ENCODE measurements at places on chromosomes 7 and 10. TPM values are rescaled to one million over a fixed set of nuclear protein-coding genes. Genes with fewer than 3 reads are reported as not detected.

DNA sequence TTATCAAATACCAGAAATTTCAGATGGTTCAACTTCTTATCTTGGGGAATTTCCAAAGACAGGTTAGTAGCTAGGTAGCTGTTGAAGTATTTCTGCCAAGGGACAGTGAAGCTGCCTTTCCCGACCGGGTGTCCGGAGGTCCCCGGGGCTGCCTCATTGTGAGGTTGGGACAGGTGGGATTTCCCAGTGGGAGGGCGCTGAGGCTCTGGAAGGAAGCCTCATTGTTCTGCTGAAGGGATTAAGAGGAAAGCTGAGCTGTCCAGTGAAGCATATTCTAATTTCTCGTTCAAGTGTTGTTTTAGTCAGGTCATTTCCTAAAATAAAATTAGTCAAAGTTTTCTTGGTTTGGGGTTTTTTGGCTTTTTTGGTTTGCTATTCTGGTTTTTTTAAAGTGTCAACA is 244.2 kb downstream of the MGMT start:
- H3K4me3 ChIP-seq = no peak overlapping the region
- no peaks in the 10 kb centered on the region for H3K36me3 ChIP-seq
- no peaks in the 10 kb centered on the region for H3K4me1 ChIP-seq
- no peaks in the 10 kb centered on the region for H3K27me3 ChIP-seq
- DNase-seq = no peak

GRCh38 chr7:150955519-150956394 is 22.4 kb downstream of the KCNH2 start:
- no peak for DNase-seq
- H3K36me3 ChIP-seq = no peaks in the 10 kb centered on the region
- H3K4me3 ChIP-seq = no peak overlapping the region
- peaks cover 9% of the 10 kb centered on the region for H3K4me1 ChIP-seq

DNA sequence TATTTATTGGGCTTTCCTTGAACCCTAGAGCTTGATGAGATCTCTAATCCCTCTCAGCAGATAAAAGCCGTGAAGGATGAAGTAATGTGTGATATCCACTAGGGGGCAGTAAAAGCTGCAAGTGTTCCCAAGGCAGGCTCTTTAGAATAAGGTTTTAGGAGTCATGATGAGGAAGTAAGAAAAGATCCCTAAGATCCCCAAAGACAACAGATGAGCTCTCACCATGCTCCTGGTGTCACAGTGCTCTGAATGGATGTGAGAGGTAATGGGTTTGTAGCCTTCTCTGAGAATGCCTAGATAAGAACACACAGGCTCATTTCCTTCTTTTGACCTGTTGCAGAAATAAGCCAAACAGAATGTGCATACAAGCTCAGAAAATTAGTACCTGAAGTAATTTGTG is 70.4 kb upstream of the ITPRID1 start:
- H3K27ac ChIP-seq = no peak overlapping the region
- H3K4me3 ChIP-seq = no peak overlapping the region
- no peaks in the 10 kb centered on the region for H3K4me1 ChIP-seq
- DNase-seq = no peak

DNA sequence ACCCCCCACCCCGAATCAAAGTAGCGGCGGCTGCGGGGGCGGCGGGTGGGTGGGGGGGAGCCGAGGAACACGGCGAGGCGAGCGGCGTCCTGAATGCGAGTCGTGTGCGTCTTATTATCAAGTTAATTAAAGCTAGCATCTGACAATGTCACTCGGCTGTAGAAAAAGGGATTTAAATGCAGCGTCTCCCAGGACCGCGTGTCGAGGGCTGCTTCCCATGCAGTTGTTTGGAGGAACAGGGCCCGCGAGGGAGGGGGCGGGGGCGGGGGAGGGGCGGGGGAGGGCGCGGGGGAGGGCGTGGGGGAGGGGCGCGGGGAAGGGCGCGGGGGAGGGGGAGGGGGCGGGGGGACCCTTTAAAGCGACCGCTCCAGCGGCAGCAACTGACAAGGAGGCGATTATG is 2.7 kb upstream of the UNCX start:
- no peaks in the 10 kb centered on the region for H3K36me3 ChIP-seq
- H3K27me3 ChIP-seq = peaks cover 64% of the 10 kb centered on the region
- H3K27ac ChIP-seq = no peak overlapping the region
- no peak for DNase-seq

- no peak overlapping the region for H3K4me3 ChIP-seq
- no peak for DNase-seq
- H3K27ac ChIP-seq = no peak overlapping the region
- H3K27me3 ChIP-seq = no peaks in the 10 kb centered on the region
Observed at GRCh38 chr7:113797420-113798010, 121.3 kb downstream of the PPP1R3A start.

Gene GPR37
- total RNA-seq = not detected

DNA sequence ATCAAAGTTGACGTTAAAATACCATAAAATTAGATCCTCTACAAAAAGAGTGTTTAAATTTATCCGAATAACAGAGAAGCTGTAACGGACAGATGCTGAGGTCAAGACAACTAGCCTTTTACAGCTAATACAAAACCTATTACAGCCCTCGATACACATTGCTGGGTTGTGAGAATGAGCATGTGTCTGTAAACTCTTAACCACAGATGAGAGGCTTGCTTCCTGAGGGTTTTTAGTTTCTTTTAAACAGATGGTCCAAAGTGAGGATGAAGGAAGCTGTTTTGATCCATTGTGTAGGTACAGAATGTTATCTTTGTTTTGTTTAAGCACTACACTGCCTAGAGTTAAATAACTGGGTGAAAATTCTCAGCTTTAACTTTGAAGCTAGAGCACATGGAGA is 578.2 kb downstream of the PARD3 start:
- no peak for DNase-seq
- H3K27me3 ChIP-seq = no peaks in the 10 kb centered on the region
- no peaks in the 10 kb centered on the region for H3K36me3 ChIP-seq
- no peaks in the 10 kb centered on the region for H3K4me1 ChIP-seq
- H3K4me3 ChIP-seq = no peak overlapping the region

- no peak for DNase-seq
- no peaks in the 10 kb centered on the region for H3K4me1 ChIP-seq
- no peaks in the 10 kb centered on the region for H3K36me3 ChIP-seq
- no peaks in the 10 kb centered on the region for H3K27me3 ChIP-seq
- H3K27ac ChIP-seq = no peak overlapping the region
Observed at GRCh38 chr7:140485500-140486265, 6.4 kb upstream of the MKRN1 start.

- H3K27me3 ChIP-seq = no peaks in the 10 kb centered on the region
- DNase-seq = no peak
- no peak overlapping the region for H3K27ac ChIP-seq
- no peaks in the 10 kb centered on the region for H3K36me3 ChIP-seq
Observed at GRCh38 chr7:121313793-121314676, 14.8 kb upstream of the WNT16 start.

All from CD4-positive, alpha-beta memory T cell (primary cell).